ENCODE measurements at places on chromosomes 5 and 9. TPM values are rescaled to one million over a fixed set of nuclear protein-coding genes. Genes with fewer than 3 reads are reported as not detected.

Gene DNAJC18
- total RNA-seq, result 2.2 TPM

Gene PCDHA3
- total RNA-seq, result not detected

Gene ANKRD34B
- not detected for total RNA-seq

DNA sequence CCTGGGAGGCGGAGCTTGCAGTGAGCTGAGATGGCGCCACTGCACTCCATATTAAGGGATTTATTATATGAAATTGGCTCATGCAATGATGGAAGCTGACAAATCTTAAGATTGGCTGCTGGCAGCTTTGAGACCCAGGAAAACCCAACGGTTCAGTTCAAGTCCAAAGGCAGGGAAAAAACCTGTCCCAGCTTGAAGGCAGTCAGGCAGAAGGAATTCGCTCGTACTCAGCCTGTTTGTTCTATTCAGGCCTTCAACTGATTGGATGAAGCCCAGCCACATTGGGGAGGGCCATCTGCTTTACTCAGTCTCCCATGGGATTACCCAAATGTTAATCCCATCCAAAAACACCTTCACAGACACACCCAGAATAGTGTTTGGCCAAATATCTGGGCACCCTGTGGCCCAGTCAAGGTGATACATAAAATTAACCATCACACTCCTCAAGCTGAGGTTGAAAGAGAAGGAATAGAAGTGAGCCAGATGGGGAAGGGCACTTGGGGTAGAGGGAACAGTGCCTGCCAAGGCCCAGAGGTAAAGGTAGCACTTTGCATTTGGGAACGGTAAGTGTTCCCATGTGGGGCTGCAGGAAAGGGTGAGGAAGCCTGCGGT lies 8.5 kb upstream of the ORM1 start:
- ATAC-seq, result no peak

GRCh38 chr9:115109486-115109885 lies 8.5 kb downstream of the TNC start:
- ATAC-seq, result no peak

DNA sequence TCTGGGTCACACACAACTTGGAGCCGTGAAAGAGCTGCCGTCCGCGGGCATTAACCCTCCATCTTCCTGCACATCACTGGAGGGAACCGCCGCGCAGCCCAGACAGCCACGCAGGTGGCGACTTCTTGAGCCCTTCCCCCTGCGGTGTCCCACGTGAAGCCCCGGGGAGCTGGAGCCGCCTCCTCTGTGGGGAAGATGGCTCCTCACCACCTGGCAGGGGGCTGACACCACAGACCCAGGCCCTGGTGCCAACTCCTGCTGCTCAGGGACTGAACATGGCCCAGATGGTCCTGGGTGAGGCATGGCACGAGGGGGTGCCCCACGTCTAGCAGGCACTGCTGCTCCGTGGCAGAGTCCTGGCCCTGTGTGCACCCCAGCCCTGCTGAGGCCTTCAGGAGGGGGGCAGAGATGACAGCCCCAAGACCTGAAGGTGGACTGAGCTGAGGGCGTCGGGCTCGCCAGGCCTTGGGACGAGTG lies 38.9 kb downstream of the NDUFS6 start:
- ATAC-seq, result no peak

DNA sequence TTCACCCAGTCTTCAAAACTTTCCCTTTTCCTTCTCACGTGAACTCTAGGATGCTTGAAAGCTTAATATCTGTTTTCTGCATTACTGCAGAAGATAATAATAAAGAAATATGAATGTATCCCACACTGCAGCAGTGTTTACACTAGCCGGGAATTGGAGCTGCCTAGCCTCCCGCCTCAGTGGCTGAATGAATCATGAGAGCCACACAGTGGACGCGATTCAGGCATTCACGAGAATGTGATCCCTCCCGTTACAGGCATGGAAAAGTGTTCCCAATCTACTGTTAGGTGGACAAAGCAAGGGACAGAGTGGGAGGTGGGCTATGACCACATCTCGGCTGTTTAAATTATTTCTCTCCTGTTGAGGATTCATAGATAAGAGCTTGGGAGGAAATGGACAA lies 69.4 kb upstream of the CTSL start:
- ATAC-seq, result no peak

DNA sequence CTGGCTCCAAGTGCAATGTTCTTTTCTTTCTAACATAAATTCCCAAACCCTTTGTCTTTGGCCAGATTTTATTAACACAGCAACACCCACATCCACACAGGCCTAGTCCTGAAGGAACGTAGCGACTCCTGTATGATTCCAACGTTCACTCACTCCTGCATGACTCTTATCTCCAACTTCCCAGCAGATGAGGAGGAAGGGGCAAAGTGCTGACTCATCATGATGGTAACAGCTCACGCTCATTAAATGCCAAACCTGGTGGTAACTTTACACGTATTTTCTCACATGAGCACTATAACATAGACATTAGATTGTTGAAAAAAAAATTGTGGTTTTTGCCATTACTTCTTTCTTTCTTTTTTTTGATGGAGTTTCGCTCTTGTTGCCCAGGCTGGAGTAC lies 1349.5 kb downstream of the EFNA5 start:
- ATAC-seq, result no peak

GRCh38 chr5:76787237-76787636 lies 31.6 kb upstream of the F2RL1 start:
- no peak for ATAC-seq

DNA sequence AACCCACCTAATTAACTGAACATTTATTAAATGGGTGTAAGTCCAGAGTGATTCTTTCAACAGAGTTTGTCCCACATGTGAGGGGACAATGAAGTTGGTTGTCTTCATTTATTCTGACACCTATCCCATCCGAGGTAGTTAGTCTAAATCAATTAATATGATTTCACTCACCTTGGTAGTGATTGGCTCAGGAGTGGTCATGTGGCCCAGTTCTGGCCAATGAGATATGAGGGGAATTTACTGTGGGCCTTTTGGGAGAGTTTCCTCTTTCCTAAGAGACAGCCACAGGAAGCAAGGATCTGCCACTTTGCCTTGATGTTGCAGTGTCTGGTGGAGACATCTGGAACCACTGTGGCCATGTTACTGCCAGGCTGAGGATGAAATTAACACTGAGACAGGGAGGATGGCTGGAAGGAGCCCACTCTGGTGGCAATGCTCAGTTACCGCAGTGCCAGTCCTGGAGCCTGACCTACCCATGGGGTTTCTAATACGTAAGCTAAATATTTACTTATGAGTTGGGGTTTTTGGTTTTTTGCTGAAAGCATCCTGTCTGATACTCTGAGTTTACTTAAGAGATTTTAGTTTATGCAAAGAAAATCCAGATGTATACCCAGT lies 118.6 kb downstream of the FGF18 start:
- ATAC-seq, result no peak

DNA sequence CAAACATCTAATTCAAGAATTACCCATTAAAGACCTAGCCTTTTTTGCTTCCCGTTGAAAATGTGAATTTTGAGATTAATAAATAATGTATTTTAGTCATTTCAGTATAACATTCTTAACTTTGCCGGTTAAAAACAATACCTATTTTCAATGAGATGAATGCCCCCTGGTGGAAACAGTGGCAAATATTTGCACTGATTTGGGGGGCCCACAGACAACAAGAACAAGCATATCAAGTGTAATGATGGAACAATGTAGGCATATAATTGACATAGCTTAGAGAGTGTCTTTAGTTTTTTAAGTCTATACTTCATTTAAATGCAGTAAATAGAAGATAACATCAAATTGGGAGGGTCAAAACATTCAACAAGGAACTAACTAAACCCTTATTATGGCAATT lies 111.9 kb downstream of the NTRK2 start:
- ATAC-seq, result no peak

DNA sequence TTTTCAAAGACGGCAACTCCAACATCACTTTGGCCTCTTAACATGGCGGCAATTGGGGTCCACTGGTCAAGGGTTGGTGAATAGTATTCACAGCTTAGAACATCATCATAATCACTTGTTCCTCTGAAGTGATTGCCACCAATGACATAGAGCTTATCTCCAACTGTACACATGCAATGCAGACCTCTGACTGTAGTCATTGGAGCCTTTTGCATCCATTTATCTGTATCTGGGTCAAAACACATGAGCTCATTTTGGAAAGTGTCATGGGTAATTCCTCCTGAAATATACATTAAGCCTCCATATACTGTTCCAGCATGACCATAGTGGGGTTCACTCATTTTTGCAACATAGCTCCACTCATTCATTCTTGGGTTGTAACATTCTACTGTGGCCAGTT lies 2.0 kb downstream of the KLHL9 start:
- ATAC-seq, result no peak

DNA sequence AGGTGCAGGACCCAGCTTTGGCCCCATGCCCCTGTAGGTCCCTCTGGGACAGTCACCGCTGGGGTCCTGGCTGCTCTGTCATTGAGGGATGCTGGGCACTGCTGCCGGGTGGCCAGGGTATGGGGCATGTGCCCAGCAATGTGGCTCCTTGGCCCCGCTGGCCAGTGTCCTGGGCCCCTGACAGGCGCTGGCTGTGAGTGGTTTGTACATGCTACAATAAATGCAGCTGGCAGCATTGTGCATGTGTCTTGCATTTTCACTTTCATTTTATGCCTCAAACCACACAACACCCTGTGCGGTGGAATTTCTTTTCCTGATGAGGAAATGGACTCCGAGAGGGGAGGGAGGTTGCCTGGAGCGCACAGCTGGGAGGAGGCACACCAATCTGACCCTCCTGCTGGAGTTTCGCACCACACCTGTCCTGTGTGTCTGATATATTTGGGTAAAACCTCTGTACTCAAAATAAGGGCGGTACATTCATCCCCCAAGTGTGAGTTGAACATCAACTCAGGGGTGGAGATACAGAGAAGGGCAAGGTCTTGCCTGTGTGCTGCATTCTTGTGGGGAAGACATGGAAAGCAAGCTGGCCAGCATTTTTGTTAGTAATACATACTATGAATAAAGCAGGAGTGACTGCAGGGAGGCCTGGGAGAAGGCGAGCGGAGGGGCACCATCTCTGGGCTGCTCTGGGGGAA lies 11.7 kb downstream of the TSPAN17 start:
- ATAC-seq, result no peak

Measured in esophagus mucosa (tissue), 1 donor.